ENCODE measurements at places on chromosomes 5 and 9. TPM values are rescaled to one million over a fixed set of nuclear protein-coding genes. Genes with fewer than 3 reads are reported as not detected.

- DNase-seq = no peak
Measured at GRCh38 chr5:76547891-76548524, 75.2 kb downstream of the F2RL2 start.

DNA sequence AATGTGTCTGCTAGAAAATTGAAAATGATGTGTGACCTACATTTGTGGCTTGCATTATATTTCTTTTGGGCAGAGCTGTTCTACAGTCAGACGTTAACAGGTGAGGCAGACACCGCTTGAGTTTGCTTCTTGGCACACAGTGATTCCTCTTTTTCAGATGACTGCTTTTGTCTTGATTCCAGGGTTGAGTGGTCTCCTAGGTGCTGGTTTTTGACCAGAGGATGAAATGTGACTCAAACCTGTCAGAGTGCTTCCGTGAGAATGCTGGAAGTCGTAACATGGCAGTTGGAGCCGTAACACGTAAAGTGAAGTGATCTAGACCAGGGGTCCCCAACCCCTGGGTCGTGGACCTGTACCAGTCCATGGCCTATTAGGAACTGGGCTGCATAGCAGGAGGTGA, 28.3 kb upstream of the NDFIP1 start:
- no peak for DNase-seq

GRCh38 chr9:27471789-27472188, 52.3 kb upstream of the IFNK start:
- no peak for DNase-seq

GRCh38 chr9:18775241-18775640, 257.8 kb downstream of the SAXO1 start:
- DNase-seq = no peak

- DNase-seq = no peak
Measured at GRCh38 chr5:122463221-122463620, 151.2 kb downstream of the SNCAIP start.

DNA sequence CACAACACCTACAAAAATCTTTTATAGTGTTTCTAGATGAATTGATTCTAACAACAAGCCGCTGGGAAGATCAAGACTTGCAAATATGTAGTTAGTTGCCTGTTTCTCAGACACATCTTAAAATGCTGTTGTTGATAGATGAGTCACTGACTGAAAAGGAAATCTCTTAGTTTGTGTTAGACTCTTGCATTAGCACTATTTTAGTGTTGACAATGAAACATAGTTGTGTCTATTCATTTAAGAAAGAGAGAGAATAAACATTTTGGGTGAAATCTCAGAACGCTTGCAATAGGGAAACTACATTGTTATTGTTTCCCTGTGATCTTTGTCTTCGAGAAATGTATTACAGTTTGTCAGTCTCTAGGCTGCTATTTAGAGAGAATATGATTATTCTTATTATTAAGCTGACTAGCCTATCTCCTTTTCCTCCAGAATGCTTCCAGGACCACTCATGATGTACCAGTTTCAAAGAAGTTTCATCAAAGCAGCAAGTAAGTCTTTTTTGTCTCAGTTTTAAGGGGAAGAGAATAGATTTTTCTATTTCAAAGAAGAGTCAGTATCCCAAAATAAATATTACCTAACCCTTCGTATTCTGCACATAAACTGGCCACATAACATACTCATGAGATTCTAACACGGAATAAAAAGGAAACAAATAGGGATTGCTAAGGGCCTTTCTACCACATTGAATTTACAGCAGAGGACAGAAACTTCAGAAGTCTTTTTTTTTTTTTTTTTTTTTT, 285.6 kb downstream of the ARHGAP26 start:
- DNase-seq = no peak

NR5A1 gene
- 0.25 TPM for total RNA-seq

CDKN2A gene
- 86.1 TPM for total RNA-seq

FAM221B gene
- total RNA-seq = 0.07 TPM

PDE8B gene
- 4.8 TPM for total RNA-seq

PTGR1 gene
- 46.3 TPM for total RNA-seq

Data from mesothelial cell of epicardium (in vitro differentiated cells).